Activated CD8-positive, alpha-beta memory T cell treated with anti-CD3 and anti-CD28 coated beads, Interleukin-2, amount 10 ng/mL, durations not matched to agents 7 days and 5 days (primary cell): ENCODE measurements at places on chromosomes 2 and 18. TPM values are rescaled to one million over a fixed set of nuclear protein-coding genes. Genes with fewer than 3 reads are reported as not detected.

DNA sequence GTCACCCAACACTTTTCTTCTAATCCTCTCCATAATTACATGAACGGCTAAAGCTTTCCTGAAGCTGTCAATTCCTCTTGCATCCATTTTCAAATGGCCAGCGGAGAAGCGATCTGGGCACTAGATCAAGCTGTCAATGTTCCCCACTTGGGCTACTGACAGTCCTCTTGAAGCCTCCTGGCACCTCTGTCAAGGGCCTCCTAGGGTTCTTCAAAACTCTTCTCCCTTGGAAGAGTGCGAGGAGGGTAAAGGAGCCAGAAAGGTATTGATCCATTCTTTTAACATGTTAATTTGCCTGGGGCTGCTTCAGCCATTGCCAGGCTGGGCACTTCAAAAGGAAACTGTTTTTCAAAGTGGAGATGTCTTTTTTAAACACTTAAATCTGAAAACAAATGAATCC lies 19.8 kb downstream of the EPHA4 start:
- no peak overlapping the region for H3K4me3 ChIP-seq
- H3K27me3 ChIP-seq = no peaks in the 10 kb centered on the region
- H3K4me1 ChIP-seq = peaks cover 16% of the 10 kb centered on the region
- H3K36me3 ChIP-seq = no peaks in the 10 kb centered on the region
- no peak for DNase-seq

GRCh38 chr2:222074674-222075073 lies 224.1 kb downstream of the PAX3 start:
- no peaks in the 10 kb centered on the region for H3K27me3 ChIP-seq
- no peaks in the 10 kb centered on the region for H3K36me3 ChIP-seq
- H3K27ac ChIP-seq = no peak overlapping the region
- DNase-seq = no peak

GRCh38 chr2:68766376-68766845 lies 31.8 kb downstream of the ARHGAP25 start:
- peak overlapping the region; percentile 76 for H3K4me3 ChIP-seq
- peak overlapping the region; percentile 100 for H3K27ac ChIP-seq
- peaks cover 25% of the 10 kb centered on the region for H3K36me3 ChIP-seq

TLX2 gene
- total RNA-seq = 1.3 TPM

GCKR gene
- not detected for total RNA-seq

- H3K4me3 ChIP-seq = no peak overlapping the region
- DNase-seq = no peak
- H3K27ac ChIP-seq = no peak overlapping the region
- H3K36me3 ChIP-seq = no peaks in the 10 kb centered on the region
Measured at GRCh38 chr18:46291149-46291548, 187.0 kb downstream of the HAUS1 start.

GRCh38 chr2:199503148-199503547 lies 45.4 kb upstream of the SATB2 start:
- no peak for DNase-seq
- no peak overlapping the region for H3K27ac ChIP-seq
- H3K27me3 ChIP-seq = peaks cover 2% of the 10 kb centered on the region
- H3K4me3 ChIP-seq = no peak overlapping the region

- H3K27ac ChIP-seq = no peak overlapping the region
- H3K4me1 ChIP-seq = no peaks in the 10 kb centered on the region
- H3K36me3 ChIP-seq = no peaks in the 10 kb centered on the region
- no peak for DNase-seq
- H3K4me3 ChIP-seq = no peak overlapping the region
Measured at GRCh38 chr2:41880561-41881243, 167.1 kb upstream of the PKDCC start.

SPP2 gene
- total RNA-seq = not detected

ABCG8 gene
- total RNA-seq = not detected

FSHR gene
- not detected for total RNA-seq
